ENCODE measurements at places on chromosomes 3 and 15.
A peak's percentile ranks its signal among the peaks of the same experiment; 100 is the strongest.

DNA sequence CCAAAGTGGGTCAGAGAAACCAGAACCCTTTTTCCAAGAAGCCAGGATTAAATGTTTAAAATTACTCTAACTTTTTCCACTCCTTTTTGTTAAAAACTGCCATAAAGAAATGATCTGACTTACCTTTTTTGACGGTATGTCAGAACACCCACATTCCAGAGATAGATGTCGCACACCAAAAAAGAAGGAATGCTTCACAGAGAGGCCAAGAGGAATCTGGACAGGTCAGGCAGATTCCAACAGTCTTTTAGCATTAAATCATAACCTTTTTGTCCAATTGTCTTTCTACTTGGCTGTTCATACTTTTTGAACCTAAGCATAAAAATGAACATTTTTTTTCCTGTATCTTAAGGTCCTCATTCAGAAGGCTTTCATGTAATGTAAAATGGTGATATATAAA is 846.9 kb downstream of the NSUN3 start:
- no peak for DNase-seq

DNA sequence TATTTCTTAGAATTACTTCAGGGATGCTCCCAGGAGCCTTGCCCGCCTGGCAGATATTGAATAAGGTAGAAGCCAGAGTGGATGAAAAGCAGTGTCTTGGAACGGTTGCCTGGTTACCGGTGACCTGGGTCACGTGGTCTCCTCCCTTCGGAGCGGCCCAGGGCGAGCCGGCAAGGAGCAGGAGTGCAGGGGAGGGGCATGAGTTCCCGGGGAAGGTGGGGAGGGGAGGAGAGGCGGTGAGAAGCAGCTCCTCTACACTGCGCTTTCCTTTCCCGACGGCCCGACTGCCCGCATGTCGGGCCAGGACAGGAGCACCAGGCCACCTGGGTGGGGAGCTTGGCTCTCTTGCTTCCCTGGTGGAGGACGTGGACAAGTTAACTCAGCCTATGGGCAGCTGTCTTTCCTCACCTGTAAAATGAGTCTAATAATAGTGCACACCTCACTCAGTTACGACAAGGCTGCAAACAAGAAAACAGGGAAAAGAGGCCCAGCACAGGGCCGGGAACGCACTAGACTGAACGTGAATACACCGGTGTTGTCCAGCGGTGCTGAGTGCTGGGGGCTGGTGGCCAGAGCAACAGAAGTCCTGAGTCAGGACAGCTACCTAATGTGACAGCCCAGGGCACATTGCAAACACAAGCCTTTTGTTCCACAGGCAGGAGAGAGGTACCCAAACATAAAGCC is 198.3 kb downstream of the ADAMTS9 start:
- DNase-seq = peak; percentile 79

- no peak for DNase-seq
Measured at GRCh38 chr3:10552631-10552943, 47.2 kb upstream of the ATP2B2 start.

DNA sequence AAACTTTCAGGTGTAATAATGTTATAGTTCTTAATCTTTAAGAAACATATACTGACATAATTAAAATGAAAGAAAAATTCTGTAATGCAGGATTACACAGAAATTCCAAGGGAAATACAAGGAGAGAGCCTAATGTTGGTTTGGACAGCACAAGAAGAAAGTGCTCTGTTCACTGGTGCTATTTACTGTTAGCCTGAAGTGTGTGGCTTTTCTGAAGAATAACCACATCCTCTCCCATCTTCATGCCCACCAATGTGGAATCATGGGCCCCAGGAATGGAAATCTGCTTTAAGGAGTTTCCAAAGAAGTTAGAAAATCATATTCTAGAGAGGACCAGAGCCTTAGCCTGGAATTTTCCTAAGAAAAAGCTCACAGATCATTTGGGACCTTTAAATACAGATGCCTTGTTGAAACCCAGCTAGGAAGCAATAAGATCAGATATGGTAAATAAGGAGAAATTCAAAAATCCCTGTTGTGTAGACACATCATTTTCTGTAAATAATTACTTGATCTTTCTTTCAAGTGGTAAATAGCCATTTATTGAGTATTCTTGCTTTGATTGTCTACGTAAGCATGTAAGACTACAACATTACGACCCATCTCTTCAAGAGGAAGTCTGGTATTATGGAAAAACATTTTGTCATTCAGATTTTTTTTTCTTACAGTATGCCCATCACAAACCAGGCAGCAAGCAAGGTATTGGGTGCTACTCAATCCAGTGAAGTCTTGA is 10.3 kb upstream of the USP50 start:
- DNase-seq = no peak

DNA sequence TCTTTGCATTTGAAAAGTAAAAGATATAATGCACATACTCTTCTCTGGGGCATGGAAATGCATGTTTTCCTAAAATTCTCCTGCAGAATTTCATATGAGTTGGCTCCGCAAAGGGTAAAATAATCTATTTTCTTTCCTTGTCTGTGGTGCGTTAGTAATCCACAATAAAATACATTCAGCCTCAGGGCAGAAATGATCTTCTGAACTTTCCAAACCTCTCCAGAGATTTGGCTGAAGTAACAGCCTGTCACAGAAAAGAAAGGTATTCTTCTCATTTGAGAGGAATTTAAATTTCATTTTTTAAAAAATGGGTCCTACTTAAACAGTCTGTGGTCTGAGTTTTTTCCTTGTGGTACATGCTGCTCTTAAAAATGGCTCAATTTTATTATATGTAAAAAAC is 182.7 kb upstream of the DCBLD2 start:
- no peak for DNase-seq

DNA sequence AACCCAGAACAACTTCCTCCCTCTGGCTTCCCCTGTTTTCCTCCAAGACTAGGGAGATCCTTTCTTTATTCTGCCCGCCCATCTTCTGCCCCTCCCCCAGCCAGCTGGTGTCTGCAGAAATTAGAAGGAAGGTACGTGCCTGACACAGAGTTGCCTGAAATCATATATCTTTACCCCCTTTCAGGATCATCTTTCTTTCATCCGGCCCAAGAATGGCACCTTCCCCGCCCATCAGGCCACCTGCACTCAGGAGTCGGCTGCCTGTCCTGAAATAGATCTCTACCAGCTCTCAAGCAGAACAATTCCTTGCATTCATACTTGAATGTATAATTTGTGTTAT is 133.7 kb downstream of the VGLL4 start:
- no peak for DNase-seq
